ENCODE measurements at places on chromosomes 7 and 10. TPM values are rescaled to one million over a fixed set of nuclear protein-coding genes. Genes with fewer than 3 reads are reported as not detected.

The ZPBP gene
- not detected for total RNA-seq

The DRGX gene
- not detected for total RNA-seq

The FKBP9 gene
- total RNA-seq: 298 TPM

The NEUROD6 gene
- total RNA-seq: not detected

GRCh38 chr10:22461891-22462290, 116.6 kb downstream of the SPAG6 start:
- DNase-seq: no peak

- no peak for DNase-seq
Measured at GRCh38 chr10:112706577-112706976, 243.5 kb upstream of the TCF7L2 start.

DNA sequence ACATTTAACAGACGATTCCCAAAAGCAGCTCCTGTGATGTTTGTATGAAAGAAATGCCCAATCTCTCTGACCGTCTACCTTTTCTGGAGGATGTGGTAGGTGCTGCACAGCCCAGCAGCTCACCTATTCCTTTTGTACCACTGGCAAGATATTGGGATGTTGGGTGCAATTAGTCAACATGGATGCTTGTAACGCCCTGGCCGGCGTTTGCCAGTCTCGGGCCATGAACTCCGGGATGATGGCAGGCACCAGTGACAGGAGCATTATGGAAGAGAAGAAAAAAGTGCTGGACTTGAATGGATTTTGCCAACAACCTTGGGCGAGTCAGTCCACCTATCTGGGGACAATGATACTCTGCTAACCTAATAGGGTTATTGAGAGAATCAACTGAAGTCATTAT, 69.0 kb upstream of the ZNF438 start:
- no peak for DNase-seq

GRCh38 chr10:86374664-86375063, 8.1 kb upstream of the GRID1 start:
- DNase-seq: no peak

DNA sequence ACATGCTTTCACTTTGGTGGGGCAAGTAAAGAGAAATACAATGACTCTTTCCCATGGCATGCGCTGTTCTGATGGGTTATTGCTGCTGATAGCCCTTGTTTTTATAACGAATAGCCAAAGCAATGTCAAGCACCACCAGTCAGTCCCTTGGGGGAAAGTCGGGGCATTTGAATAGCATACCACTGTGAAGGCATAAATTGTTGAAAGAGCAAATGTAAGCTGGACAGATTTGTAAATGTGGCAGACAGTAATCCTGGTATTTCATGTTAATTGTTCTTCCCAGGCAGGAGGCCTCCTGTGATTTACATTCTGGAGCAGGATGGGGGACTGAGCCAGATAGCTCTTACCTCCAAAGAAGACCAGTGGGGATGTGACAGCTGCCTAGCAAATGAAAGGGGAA, 293.3 kb downstream of the ADRA2A start:
- no peak for DNase-seq

GRCh38 chr7:32611201-32612099, 116.2 kb downstream of the AVL9 start:
- DNase-seq: no peak

DNA sequence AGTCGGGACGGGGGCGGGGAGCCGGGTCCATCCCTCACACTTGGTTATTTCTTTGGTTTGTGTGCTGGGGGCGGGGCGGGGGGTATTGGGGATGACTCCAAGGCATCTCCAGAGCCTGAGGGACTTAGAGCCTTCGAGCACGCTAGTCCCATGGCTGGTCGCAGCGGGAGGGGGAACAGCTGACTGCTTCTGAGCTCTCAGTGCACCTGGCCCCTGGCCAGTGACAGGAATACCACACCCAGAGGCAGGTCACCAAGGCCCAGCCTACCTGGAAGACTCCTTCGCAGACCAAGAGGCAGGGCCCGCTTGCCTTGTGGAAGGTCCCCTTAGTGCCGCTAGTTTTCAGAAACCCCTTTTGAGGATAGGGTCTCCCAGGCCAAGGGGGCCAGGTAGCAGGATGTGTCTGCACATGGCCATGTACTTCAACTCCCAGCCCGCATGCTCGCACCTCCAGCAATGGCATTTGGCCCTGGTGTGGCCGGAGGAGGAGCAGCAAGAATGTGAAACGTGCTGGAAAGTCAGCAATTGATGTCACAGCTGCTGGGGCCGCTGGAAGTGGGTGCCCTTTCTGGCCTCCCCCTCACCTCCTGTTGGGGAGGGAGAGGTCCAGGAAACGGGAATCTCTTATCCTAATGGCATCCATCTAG, 40.3 kb downstream of the AGAP3 start:
- no peak for DNase-seq

DNA sequence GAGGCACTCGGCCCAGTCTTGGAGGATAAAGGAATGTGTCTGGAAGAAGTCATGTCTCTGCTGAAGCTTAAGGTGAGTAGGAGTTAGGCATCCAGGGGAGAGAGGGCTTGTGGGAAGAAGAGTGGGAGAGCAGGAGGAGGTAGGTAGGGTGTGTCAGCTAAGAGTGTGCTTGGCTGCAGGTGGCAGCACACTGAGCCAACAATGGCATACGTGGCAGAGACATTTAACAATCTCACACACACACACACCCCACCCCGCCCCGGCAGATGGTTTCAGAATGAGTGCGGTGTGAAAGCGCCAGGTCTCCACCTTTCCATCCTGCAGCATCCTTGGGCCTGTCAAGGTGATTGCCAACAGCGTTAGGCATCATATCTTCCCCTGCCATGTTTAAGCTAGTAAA, 11.2 kb upstream of the ARPC1A start:
- DNase-seq: no peak

- DNase-seq: no peak
Measured at GRCh38 chr10:35462491-35462934, 126.2 kb downstream of the CCNY start.

DNA sequence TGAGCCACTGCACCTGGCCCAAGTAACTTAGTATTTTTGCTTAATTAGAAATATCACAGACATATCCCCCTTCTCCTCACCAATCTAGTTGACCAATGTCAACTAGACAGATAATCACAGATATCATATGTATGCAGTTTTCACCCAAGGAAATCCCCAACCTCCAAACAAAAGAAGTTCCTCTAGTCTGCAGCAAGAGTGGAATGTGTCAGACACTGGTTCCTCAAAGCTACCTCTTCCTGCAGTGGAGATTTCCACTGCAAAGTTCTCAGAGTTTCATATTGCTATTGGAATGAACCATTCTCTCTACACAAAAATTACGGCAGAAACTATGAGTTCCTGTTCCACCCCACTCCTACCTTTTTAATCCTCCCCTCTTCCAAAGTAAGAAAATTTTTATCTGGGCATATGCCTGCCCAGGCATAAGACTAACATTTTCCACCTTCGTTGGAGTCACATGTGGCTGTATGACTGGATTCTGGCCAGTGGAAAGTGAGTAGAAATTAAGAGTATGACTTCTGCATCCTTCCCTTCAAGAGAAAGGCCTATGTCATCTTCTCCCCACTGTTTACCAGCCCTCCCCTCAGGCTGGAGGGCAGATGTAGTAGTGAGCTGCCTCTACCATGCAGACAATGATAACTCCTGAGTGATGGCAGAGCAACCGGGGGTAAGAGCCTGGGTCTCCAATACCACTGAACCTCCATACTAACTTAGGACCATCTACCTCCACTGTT, 103.0 kb downstream of the MYOF start:
- DNase-seq: no peak

- DNase-seq: no peak
Measured at GRCh38 chr7:32573110-32573687, 77.9 kb downstream of the AVL9 start.
